ENCODE measurements at places on chromosomes 13 and 19. TPM values are rescaled to one million over a fixed set of nuclear protein-coding genes. Genes with fewer than 3 reads are reported as not detected.

EEF1AKMT1 gene
- 15.9 TPM for total RNA-seq

GRCh38 chr13:44759384-44760360 lies 183.5 kb upstream of the TSC22D1 start:
- DNase-seq = no peak

KLK4 gene
- not detected for total RNA-seq

- DNase-seq = no peak
Measured at GRCh38 chr19:47330466-47330869, 1.5 kb upstream of the C5AR2 start.

DNA sequence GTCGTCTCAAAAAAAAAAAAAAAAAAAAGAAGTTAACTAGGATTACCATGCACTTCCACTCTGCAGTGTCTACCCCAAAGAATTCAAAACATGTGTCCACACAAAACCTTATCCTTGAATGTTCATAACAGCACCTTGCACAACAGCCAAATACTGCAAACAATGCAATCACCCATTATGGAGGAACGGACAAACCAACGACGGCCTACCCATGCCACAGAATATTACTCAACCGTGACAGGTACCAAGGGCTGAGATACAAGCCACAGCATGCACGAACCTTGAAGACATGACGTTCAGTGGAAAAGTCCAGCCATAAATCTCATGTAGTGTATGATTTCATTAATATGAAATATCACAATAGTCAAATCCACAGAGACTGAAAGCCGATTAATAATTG lies 3.0 kb upstream of the SHISA7 start:
- no peak for DNase-seq

DNA sequence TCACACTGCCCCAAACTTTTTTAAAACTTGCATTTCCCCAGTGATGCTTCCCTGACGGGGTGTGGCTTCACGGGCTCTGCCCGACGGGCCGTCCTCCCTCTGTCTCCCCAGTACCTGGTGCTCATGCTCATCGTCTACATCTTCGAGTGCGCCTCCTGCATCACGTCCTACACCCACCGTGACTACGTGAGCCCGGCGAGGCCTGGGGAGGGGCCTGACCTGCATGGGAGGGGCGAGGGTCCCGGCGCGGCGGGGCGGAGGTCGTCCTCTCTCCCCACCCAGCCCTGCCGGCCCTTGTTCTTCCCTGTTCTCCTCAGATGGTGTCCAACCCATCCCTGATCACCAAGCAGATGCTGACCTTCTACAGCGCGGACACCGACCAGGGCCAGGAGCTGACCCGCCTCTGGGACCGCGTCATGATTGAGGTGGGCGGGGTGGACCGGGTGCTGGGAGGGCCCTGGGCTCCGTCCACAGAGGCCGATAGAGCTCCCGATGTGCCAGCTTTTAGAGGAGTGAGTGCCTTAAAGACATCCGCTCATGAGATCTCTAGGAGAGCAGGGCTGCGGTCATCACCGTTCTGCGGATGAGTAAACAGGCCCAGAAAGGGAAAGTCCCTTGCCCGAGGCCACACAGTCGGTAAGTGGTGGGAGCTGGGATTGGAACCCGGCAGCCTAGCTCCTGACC lies 6.9 kb downstream of the UPK1A start:
- peak; percentile 48 for DNase-seq

DNA sequence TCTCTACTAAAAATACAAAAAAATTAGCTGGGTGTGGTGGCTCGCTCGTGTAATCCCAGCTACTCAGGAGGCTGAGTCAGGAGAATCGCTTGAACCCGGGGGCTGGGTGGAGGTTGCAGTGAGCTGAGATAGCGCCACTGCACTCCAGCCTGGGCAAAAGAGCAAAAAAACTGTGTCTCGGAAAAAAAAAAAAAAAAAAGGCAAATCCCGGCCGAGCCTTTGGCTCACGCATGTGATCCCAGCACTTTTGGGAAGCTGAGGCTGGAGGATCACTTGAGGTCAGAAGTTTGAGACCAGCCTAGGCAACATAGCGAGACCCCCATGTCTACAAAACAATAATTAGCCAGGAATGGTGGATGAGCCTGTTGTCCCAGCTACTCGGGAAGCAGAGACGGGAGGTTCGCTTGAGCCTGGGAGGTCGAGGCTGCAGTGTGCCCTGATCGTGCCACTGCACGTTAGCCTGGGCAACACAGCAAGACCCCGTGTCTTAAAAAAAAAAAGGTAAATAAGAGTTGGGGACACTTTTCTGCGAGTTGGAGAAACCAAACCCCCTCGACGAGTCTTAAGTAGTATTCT lies 574 bp upstream of the GPX4 start:
- DNase-seq = peak; percentile 71
